ENCODE measurements at places on chromosomes 3 and 15.

- no peak for DNase-seq
Observed at GRCh38 chr3:40329071-40329470, 19.6 kb downstream of the EIF1B start.

DNA sequence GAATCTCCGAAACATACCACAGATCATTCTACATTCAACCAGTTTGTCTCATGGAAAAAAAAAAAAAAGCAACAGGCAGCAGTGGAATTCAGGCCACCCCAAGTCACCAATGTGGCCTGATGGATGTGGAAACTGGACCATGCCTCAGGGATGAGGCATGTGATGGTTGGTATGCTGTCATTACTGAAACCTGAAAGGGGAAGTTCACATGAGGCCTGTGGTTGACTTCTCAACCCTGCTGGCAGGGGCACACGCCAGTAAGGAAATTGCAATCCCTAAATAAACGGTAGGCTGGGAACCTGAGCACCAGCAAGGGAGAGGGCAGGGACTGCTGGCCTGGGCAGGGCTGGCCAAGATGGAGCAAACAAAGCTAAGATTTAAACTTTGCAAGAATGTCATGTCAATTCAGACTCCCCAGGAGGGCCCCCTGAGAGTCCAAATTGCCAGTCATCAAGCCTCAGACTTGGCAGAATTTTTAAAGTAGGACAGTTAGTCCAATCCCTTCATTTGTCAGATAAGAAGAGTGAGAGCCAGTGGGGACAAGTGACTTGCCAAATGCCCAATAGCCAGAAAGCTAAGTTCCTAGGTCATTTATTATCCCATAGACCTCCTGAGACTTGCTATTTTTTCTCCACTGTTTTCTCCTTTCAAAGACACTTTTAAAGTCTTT is 310.4 kb downstream of the ERC2 start:
- no peak for DNase-seq

DNA sequence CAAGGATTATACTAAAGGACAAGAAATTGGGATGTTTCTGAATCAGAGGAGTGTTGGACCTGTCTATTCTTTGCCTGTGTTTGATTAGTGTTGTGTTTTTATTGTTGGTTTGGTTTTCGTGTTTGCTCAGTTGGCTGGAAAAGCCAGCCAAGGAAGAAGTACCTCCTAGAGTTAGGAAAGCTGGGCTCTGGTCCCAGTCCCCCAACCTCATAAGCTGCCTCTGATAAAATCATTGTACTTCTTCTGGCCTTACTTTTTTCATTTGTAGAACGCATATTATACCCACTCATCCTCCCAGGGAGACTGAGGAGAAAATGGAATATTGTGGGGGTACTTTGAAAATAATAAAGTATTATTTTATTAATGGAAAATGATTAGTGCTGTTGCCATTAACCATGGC is 177.4 kb upstream of the TRIM42 start:
- DNase-seq: no peak

DNA sequence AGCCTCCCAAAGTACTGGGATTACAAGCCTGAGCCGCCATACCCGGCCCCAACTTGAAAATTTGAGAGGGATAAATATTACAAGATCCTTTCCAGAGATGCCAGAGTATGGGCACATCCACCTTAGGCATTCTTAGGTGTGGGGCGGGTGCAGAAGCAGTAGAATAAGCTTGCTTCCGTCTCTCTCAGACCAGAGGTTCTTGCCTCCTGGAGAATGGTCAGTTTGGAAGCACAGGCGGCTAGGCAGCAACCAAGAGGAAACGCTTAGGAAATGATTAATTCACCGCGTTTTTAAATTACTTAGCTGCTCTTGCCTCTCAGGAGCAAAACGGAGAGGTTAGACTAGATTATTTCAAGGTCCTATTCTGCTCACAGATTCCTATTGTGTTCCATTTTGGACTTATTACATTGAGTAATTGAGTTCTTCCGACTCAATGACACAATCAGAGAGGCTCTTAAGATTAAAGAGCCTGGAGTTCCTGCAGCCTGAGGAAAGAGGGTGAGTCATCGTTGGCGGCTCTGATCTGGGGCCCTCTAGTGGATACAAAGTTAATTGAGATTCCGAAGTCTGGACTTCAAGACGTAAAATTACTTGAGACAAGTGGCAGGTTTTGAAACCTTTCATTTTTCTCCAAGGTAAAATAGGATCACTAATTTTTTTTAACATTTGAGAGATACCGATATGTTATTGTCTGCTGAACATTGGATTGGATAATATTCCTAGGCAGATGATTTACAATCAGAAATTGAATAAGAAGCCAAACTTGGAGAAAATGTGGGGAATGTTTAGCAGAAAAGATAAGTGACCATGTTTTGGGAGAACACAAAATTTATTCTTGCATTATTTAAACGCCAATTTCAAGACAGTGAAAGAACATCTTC is 5.8 kb upstream of the TOPAZ1 start:
- peak; percentile 31 for DNase-seq

GRCh38 chr15:42608110-42608531 is 32.7 kb downstream of the STARD9 start:
- DNase-seq: peak; percentile 16

DNA sequence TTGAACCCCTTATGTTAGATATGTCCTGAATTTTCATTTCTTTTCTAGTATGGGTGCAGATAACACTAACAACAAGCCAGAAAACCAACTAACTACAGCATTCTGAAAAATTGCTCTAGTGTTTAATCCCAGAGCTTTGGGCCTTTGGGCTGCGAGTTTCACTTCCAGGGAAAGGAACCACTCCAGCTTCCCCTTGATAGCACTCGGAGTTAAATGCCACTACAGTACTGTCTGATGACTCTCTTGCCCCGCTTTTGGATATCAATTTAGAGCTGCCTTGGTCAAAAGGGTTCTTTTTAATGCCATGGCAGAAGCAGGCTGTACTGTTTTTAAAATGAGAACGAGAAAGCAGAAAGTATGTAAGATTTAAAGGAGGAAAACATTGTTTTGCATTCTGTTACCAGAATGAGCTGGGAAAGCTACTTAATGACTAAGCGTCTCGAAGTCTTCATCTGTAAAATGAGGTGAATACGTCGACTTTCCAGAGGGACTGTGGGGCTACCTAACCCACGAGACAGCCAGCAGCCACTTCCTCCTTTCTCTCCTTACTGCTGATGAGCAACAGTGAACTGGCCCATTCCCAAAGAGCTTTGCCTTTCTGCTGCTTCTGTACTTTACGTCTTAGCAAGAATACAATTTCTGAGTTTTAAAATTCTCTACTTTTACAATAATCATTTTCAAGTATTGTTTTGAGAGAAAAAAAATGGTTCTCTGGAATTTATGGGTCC is 299.3 kb upstream of the LYSMD4 start:
- DNase-seq: no peak

GRCh38 chr3:179933914-179934313 is 102.8 kb downstream of the PEX5L start:
- DNase-seq: no peak

DNA sequence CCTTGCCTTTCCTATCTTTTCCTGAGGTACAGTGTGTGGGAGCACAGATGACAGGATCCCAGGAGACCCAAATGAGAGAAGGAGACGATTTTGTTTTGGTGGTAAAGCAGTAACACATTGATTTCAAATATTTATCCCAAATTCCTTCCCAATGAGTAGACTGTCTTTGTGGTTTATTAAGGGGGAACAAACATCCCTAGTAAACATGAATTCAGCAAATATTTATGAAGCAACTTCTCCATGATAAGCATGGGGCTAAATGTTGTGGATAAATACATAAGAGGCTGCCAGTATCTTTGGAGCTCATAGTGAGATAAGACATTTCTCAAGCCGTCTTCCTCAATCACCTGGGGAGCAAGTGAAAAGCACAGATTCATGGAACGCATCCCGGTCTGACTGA is 460.8 kb upstream of the CFAP20DC start:
- no peak for DNase-seq

- DNase-seq: no peak
Observed at GRCh38 chr3:67788396-67788795, 134.0 kb upstream of the SUCLG2 start.

DNA sequence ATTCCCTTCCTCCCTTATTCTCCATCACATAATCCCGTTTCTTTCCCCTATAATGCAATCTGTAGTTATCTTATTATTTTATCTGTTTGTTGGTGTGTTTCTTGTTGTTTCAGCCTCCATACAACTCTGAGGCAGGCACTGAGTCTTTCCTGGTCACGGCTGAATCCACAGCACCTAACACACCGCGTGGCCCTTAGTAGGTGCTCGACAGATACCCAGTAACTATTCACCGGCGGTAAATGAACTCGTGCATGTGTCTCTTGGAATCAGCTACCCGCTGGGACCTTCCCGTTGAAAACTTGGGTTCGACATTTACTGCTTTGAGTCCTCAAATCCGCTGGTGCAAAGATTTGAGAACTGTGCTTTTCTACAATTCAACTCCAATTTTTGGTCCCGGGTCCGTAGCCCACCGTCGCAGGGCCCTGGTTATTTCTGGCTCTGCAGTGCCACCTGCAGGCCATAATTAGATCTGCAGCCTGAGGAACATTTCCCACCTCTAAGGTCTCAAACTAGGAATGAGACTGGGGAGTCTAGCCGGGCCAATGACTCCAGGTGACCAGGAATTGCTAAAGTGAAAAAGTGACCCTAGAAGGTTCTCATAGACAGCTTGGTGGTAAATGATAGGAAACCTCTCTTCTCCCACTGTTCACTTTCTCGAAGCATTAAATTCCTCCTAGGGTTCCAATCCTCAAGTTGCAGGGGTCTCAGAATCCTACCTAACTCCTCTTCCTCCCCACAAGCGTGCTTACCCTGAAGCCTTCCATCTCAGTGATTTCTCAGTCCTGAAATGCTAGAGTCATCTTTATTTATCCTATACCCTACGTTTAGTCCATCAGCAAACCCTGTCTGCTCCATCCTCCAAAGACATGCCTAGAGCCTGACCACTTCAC is 40.0 kb upstream of the TRH start:
- DNase-seq: no peak

DNA sequence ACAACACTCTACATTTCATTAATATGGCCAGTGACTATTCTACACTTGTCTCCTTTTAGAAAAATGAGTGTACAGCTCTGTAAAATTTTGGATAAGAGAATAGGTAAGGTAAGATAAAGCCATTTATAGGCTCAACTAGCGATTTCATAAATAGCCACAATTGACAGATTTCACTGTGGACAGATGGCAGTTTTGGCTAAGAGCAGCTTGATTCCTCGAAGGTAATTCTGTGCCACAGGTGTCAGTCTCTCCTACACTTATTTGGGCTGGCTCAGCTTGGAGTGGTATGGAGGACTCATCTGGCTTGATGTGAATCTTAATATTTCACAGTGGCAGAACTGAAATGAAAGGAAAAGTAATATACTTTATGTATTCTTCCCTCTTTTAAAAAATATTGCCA is 536.7 kb upstream of the TBL1XR1 start:
- no peak for DNase-seq

DNA sequence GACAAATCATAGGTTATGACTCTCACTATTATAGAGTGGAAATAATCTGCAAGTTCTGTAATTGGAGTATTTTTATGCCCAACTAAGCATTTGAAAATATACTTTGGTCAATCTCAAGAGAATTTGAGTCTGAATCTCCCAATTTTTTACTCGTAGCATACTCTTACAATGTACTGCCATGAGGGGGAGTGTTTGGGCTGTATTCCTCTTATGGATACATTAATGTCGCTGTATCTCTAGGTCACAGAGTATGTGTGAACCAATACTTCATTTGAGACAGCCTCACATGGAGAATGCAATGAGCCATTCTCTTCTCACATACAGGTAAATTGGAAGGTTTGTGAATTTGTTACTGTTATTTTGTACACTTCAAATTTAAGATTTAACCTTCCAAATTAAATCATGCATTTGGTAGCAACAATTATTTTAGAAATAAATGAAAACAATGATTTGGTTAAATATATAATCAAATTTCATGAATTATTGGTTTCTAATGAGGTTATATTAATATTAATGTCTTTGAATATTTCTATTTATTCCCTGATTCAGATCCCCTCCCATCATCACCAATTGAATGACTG is 5.5 kb upstream of the CD200 start:
- no peak for DNase-seq

GRCh38 chr3:3082234-3082924 is 27.8 kb downstream of the IL5RA start:
- no peak for DNase-seq

DNA sequence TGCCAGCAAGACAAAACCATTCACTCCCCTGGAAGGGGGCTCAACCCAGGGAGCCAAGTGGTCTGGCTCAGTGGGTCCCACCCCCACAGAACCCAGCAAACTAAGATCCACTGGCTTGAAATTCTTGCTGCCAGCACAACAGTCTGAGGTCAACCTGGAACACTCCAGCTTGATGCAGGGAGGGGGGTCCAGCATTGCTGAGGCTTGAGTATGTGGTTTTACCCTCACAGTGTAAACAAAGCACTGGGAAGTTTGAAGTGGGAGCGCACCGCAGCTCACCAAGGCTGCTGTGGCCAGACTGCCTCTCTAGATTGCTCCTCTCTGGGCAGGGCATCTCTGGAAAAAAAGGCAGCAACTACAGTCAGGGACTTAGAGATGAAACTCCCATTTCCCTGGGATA is 81.7 kb downstream of the MSL2 start:
- no peak for DNase-seq

DNA sequence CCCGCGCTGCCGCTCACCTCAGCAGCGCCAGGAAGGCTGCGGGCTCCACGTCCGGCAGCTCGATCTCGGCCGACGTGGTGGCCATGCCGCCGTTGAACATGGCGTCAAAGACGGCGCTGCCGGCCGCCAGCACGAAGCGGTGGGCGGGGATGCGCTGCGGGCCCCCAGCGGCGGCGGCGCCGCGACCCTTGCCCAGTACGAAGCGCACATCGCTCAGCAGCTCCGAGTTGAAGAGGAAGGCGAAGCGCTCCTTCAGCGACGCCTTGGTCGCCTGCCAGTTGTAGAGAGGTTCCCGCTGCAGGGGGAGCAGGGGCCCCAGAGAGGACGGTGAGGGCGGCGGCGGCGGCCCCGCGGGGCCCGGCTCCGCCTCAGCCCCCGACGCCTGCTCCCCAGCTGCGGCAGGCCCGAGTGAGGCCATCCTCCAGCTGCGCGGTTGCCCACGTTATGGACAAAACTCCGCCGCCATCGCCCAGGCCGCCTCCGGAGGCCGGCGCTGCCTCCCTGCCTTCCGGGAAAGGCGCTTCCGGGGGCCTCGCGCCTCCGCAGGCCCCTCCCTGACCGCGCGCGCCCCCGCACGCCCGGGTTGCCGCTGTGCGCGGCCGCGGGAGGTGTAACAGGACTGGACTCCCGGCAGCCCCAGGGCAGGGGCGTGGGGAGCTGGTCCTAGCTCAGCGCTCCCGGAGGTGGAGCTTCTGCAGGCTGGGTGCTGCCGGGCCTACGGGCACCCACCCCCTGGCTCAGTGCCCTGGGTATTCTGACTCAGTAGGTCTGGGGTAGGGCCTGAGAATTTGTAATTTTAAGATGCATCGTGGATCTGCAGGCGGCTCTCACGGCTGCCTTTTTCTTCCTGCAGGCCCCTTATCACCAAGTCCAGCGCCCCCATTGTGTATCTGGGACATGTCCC is at the start of gene BTBD1:
Gene BTBD1 (minus strand): TSS at position 519 of the 904 bp plus-strand sequence. CDS start 101 bp downstream, at position 418.
- peak; percentile 54 for DNase-seq

DNA sequence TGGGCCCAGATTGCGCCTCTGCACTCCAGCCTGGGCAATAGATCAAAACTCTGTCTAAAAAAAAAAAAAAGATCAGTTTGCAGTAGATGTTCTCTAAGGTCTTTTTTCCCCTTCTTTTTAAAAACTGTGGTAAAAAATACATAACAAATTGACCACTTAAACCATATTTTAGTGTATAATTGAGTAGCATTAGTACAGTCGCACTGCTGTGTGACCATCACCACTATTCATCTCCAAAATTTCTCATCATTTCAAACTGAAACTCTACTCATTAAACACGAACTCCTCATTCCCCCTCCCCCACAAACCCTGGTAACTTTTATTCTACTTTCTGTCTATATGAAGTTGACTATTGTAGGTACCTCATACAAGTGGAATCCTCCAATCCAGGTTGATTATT is 160.3 kb downstream of the PEX5L start:
- no peak for DNase-seq

Measured in stimulated activated CD8-positive, alpha-beta memory T cell treated with anti-CD3 and anti-CD28 coated beads, Interleukin-15, amount 100 ng/mL, for 1 hour (primary cell).